ENCODE measurements at places on chromosomes 5 and 9.

- H3K27me3 ChIP-seq, result no peaks in the 10 kb centered on the region
- H3K27ac ChIP-seq, result no peak overlapping the region
- no peak for DNase-seq
- no peaks in the 10 kb centered on the region for H3K4me1 ChIP-seq
- no peaks in the 10 kb centered on the region for H3K36me3 ChIP-seq
Measured at GRCh38 chr9:123426406-123426805, 70.4 kb downstream of the CRB2 start.

- peak overlapping the region; percentile 84 for H3K27ac ChIP-seq
- H3K4me3 ChIP-seq, result peak overlapping the region; percentile 91
- peaks cover 4% of the 10 kb centered on the region for H3K36me3 ChIP-seq
- H3K27me3 ChIP-seq, result no peaks in the 10 kb centered on the region
- H3K4me1 ChIP-seq, result peaks cover 28% of the 10 kb centered on the region
Measured at GRCh38 chr5:136133222-136133921, 727 bp downstream of the SMAD5 start.

DNA sequence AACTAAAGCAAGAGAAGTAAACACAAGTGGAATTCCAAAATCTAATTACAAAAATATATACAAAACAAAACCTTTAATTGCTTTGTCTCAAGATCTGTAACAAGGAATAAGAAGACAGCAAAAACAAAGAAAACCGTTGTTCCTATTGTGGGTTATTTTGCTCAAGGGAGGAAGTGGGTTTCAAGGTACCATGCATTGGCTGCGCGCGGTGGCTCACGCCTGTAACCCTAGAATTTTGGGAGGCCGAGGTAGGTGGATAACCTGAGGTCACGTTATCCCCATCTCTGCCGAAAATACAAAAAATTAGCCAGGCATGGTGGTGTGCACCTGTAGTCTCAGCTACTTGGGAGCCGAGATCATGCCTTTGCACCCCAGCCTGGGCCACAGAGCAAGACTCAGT lies 12.1 kb upstream of the IQGAP2 start:
- H3K27ac ChIP-seq, result no peak overlapping the region
- no peaks in the 10 kb centered on the region for H3K36me3 ChIP-seq
- H3K4me3 ChIP-seq, result no peak overlapping the region
- DNase-seq, result no peak
- H3K4me1 ChIP-seq, result no peaks in the 10 kb centered on the region

DNA sequence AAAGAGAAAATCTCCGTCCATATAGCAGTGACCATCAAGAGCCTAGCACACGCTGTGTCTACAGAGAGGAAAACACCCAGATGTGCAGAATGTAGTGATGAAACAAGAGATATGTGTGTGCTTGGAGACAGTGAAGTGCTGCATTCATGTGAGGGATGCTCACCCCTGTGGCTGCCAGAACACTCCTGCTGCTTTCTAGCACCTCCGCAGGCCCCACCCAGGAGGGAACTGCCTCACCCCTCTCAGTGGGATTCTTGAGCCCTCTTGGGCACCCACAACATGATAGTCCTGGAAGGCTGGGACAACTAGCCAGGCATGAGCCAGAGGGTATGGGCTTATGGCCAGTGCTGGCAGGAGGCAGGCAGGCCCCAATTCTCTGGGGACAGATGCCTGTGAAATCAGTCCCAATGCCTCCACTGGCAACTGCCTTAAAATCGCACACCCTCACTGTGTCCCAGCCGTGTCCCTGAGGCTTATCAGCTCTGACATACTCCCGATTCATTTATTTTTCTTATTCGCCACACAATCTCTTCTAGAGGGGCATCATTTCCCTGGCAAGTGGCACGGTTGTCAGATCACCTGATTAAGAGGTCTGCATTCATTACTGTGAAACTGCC lies 73.2 kb upstream of the FSTL4 start:
- H3K4me1 ChIP-seq, result no peaks in the 10 kb centered on the region
- H3K36me3 ChIP-seq, result no peaks in the 10 kb centered on the region
- H3K27ac ChIP-seq, result no peak overlapping the region
- DNase-seq, result no peak
- H3K4me3 ChIP-seq, result no peak overlapping the region

- H3K27ac ChIP-seq, result no peak overlapping the region
- peaks cover 10% of the 10 kb centered on the region for H3K4me1 ChIP-seq
Measured at GRCh38 chr9:21326526-21327139, 8.6 kb downstream of the KLHL9 start.

GRCh38 chr9:93088656-93089015 lies 7.4 kb upstream of the CARD19 start:
- H3K36me3 ChIP-seq, result no peaks in the 10 kb centered on the region
- no peak overlapping the region for H3K4me3 ChIP-seq
- H3K27me3 ChIP-seq, result no peaks in the 10 kb centered on the region
- H3K4me1 ChIP-seq, result no peaks in the 10 kb centered on the region
